ENCODE measurements at places on chromosomes 1 and 21. TPM values are rescaled to one million over a fixed set of nuclear protein-coding genes. Genes with fewer than 3 reads are reported as not detected.

GRCh38 chr1:220306339-220306738 is 34.1 kb upstream of the RAB3GAP2 start:
- H3K27me3 ChIP-seq, result no peaks in the 10 kb centered on the region
- H3K36me3 ChIP-seq, result no peaks in the 10 kb centered on the region
- no peak overlapping the region for H3K4me3 ChIP-seq
- no peak for DNase-seq
- no peaks in the 10 kb centered on the region for H3K4me1 ChIP-seq

GRCh38 chr1:162011337-162012012 is 12.2 kb downstream of the OLFML2B start:
- no peaks in the 10 kb centered on the region for H3K4me1 ChIP-seq
- H3K4me3 ChIP-seq, result no peak overlapping the region
- DNase-seq, result no peak
- no peak overlapping the region for H3K27ac ChIP-seq
- no peaks in the 10 kb centered on the region for H3K27me3 ChIP-seq

GRCh38 chr1:164363980-164364379 is 195.0 kb upstream of the PBX1 start:
- H3K27ac ChIP-seq, result no peak overlapping the region
- no peaks in the 10 kb centered on the region for H3K4me1 ChIP-seq
- H3K4me3 ChIP-seq, result no peak overlapping the region
- H3K36me3 ChIP-seq, result no peaks in the 10 kb centered on the region
- H3K27me3 ChIP-seq, result no peaks in the 10 kb centered on the region

DNA sequence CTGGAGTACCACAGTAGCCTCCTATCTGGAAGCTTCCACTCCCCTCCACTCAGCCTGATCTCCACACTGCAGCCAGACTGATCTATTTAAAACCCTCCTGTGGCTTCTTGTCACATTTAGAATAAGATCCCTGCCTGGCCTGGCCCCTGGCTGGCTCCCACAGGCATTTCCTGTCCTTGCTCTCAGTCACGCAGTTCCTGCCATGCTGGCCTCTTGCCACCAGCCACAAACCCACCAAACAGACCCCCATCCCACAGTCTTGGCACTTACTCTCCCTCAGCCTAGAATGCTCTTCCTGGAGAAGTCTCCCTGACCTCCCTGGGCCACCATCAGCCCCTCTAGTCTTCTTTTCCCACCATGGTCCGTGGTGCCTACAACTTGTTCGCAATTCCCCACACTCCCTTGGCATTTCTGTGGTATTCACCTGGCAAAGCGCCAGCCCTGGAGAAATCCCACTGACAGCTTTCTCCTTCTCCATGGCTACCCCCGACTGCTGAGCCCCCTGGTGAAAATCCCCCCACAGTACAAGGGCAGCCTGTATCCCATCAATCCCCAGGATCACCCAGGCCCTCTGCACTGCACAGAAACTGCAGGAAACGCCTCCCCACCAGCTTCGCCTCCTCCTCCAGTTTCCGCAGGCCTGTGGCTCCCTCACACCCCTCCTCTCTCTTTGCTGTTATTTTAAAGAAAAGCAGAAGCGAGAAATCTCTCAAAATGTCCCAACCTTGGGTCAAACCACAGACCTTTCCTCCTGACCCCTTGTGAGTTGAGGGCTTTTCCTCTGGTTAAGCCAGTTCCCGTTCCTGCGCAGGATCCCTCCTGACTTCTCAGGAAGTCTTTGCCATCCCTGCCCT is 94.5 kb downstream of the SYT2 start:
- H3K27ac ChIP-seq, result no peak overlapping the region
- peaks cover 7% of the 10 kb centered on the region for H3K4me1 ChIP-seq
- no peaks in the 10 kb centered on the region for H3K27me3 ChIP-seq

DNA sequence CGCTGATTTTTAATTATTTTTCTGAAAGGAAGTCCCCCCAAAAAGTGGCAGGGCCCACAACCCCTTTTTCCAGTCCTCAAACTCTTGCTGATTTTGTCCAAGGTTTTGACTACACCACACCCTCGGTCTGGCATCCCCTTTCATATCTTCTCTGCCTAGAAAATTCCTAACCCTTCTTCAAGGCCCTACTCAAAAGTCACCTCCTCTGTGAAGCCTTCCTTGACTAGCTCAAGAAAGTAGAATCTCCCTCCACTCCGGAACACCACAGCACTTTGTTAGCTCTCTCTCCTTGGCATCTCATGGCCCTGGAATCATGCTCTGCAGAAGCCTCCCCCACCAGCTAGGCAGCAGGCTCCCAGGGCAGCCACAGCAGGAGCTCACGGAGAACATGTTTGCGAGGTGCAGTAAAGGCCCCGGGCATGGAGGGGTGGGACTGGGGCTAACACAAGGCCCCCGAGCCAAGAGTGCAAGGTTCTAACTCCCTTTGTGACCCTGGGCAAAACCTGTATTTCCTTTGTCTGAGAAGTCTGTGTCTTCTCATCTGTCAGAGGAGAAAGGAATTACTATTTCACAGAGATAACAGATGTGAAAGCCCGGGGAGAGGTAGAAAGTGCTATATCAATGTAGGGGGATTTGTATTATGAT is 17.7 kb upstream of the S100A7 start:
- no peak overlapping the region for H3K27ac ChIP-seq
- no peaks in the 10 kb centered on the region for H3K4me1 ChIP-seq
- H3K36me3 ChIP-seq, result no peaks in the 10 kb centered on the region
- no peak for DNase-seq

DNA sequence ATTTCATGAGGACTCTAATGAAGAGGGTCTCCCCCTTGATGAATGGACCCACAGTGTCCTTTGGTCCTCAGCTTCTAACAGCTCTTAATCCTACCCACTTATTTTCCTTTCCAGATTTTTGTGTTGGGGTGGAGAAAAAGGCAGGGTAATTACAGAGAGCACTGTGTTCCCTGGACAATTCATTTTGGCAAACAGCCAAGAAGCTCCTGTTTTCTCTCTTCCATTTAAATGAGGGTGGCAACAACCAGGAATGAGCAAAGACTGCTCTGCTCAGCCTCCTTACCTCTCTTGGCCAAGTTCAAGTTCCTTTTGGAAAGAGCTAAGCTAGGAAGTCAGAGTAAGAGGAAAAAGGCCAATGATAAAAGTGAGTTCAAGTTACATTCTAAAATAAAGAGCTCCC is 11.9 kb downstream of the XKR8 start:
- no peaks in the 10 kb centered on the region for H3K27me3 ChIP-seq
- no peak overlapping the region for H3K4me3 ChIP-seq
- no peak overlapping the region for H3K27ac ChIP-seq
- peaks cover 34% of the 10 kb centered on the region for H3K4me1 ChIP-seq

- H3K4me1 ChIP-seq, result peaks cover 46% of the 10 kb centered on the region
- no peaks in the 10 kb centered on the region for H3K36me3 ChIP-seq
- peak overlapping the region; percentile 74 for H3K27ac ChIP-seq
- no peaks in the 10 kb centered on the region for H3K27me3 ChIP-seq
Measured at GRCh38 chr1:21149855-21150432, 26.8 kb downstream of the EIF4G3 start.

DNA sequence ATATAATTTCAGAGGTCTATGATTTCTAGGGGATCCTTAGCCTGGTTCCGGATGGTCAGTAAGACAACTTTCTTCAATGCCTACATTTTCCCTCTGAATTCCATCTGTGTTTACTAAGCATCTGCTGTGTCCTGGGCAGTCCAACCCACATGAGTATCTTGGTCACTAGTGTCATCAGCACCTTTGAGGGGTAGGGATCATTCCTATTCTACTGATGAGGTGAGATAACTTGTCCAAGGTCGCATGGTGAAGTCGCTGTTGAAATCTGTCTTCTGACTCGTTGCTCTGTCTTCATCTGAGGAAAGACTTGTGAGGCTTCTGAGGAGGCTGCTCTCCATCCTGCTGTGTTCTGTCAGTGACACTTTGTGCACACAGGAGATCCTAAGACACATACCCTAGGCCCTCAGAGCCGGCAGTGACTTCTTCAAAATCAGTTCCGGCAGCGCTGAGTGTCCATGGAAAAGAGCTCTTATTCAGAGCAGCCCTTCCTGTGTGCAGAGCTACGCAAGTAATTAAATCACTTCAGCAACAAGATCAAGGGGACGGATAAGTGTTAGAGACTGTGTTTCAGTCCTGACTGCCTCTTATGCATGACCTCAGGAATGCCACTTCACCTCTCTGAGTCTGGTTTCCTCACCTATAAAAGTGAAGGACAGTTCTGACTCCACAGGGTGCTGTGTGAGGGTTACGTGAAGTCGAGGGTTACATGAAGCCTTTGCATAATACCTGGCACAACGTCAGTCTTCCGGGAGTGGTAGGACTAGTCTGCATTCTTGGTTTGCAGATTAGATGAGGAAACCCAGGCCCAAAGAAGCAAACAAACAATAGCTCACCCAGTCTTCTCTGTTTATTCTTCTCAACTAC is 28.4 kb downstream of the AK2 start:
- no peaks in the 10 kb centered on the region for H3K27me3 ChIP-seq
- DNase-seq, result no peak
- H3K4me1 ChIP-seq, result peaks cover 23% of the 10 kb centered on the region

DNA sequence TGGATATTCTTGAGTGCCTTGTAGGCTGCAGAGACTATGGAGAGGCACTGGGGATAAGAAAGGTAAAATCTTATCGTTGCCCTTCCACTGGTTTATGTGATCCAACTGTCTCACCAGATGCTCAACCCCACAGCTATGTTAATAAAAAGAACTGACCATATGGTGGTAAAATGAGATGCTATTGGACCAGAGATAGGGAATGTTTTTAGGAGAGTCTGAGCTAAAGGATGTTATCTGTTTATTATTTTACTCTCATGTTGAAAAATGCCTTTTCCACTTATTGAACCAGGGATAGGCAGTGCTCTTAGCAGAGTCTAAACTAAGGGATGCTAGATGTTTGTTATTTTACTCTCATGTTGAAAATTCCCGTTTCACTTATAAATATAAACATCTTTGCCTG is 172.8 kb upstream of the GREM2 start:
- H3K27ac ChIP-seq, result no peak overlapping the region
- no peaks in the 10 kb centered on the region for H3K4me1 ChIP-seq
- no peaks in the 10 kb centered on the region for H3K36me3 ChIP-seq

- peaks cover 8% of the 10 kb centered on the region for H3K4me1 ChIP-seq
- no peak for DNase-seq
- no peaks in the 10 kb centered on the region for H3K27me3 ChIP-seq
Measured at GRCh38 chr1:36411674-36412648, 14.3 kb upstream of the LSM10 start.

- peaks cover 27% of the 10 kb centered on the region for H3K4me1 ChIP-seq
- H3K36me3 ChIP-seq, result no peaks in the 10 kb centered on the region
- DNase-seq, result no peak
- H3K27me3 ChIP-seq, result no peaks in the 10 kb centered on the region
- H3K27ac ChIP-seq, result no peak overlapping the region
- no peak overlapping the region for H3K4me3 ChIP-seq
Measured at GRCh38 chr1:167263819-167264464, 43.3 kb downstream of the POU2F1 start.

Gene PUM1
- total RNA-seq, result 113 TPM

Gene SLFNL1
- total RNA-seq, result 0.20 TPM

Gene CD52
- total RNA-seq, result 2.0 TPM

Gene ATXN7L2
- 7.2 TPM for total RNA-seq
